ENCODE measurements at places on chromosomes 13 and 19. TPM values are rescaled to one million over a fixed set of nuclear protein-coding genes. Genes with fewer than 3 reads are reported as not detected.

ATP8A2 gene
- 0.22 TPM for total RNA-seq

CGB8 gene
- not detected for total RNA-seq

GRCh38 chr19:58338825-58339558, 12.2 kb downstream of the ZSCAN22 start:
- no peak for DNase-seq

GRCh38 chr19:47305309-47305751, 4.3 kb upstream of the C5AR1 start:
- peak; percentile 77 for DNase-seq

- DNase-seq: peak; percentile 59
Observed at GRCh38 chr19:6423499-6424194, 964 bp downstream of the KHSRP start.

- DNase-seq: no peak
Observed at GRCh38 chr13:27644302-27644701, 22.6 kb downstream of the POLR1D start.

- DNase-seq: no peak
Observed at GRCh38 chr13:23449398-23450162, 16.1 kb upstream of the SACS start.

- no peak for DNase-seq
Observed at GRCh38 chr19:16457195-16457953, 14.4 kb downstream of the EPS15L1 start.

- no peak for DNase-seq
Observed at GRCh38 chr13:66218583-66218982, 1011.6 kb downstream of the PCDH9 start.

All from CD4-positive, alpha-beta T cell (primary cell).